Esophagus muscularis mucosa (tissue), 4 donors: ENCODE measurements at places on chromosomes 4 and X. TPM values are rescaled to one million over a fixed set of nuclear protein-coding genes. Genes with fewer than 3 reads are reported as not detected.

DNA sequence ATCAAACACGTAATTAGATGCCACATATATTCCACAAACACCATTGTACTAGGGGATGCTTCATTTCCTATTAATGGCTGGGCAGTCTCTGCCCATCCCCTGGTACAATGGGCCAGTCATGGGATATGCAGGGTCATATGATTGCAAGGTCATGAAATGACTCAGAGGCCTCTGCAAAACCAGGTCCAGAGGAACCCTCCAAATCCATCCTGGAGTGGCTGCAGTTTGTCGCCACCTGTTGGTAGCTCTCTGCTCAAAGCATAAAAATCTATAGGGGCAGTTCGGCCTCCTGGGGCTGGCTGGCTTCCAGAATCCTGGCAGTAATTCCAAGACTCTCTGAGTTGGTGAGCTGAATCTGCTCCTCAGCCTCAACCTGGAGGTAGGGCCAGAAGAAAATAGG, 22.9 kb upstream of the PUDP start:
- H3K27ac ChIP-seq, result no peak overlapping the region
- H3K4me3 ChIP-seq, result no peak overlapping the region
- H3K4me1 ChIP-seq, result no peaks in the 10 kb centered on the region

GRCh38 chr4:37244583-37245390, at the start of gene NWD2:
Gene NWD2, plus strand, starts transcription at chr4:37244743. Its CDS starts 325 bp downstream, at chr4:37245068.
- peaks cover 23% of the 10 kb centered on the region for H3K27me3 ChIP-seq
- peak within 1 kb of the TSS; percentile 31 for H3K4me3 ChIP-seq
- peaks cover 16% of the 10 kb centered on the region for H3K4me1 ChIP-seq
- H3K36me3 ChIP-seq, result no peaks in the 10 kb centered on the region
- DNase-seq, result no peak
- H3K27ac ChIP-seq, result no peak within 1 kb of the TSS

The PDLIM5 gene
- 160 TPM for total RNA-seq

DNA sequence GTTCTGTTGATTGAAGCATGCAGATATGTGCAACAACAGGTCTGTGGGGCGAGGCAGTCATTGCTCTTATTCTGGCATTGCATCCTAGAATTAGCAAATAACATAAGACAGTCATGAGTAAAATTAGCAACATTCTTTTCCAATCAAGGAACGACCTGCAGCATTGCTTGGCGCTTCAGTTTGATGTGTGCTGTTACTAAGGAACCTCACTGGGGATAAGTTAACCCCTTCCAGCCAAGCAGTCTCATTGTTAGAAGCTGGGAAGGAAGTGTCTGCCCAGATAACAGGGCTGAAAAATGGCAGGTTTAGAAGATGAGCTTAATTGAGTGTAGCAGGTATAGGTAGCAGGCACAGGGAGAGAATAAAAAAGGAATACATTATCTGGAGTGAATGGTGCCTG, 55.4 kb downstream of the RBM46 start:
- no peaks in the 10 kb centered on the region for H3K27me3 ChIP-seq
- H3K4me1 ChIP-seq, result no peaks in the 10 kb centered on the region
- DNase-seq, result no peak
- no peak overlapping the region for H3K27ac ChIP-seq
- no peaks in the 10 kb centered on the region for H3K36me3 ChIP-seq
